ENCODE measurements at places on chromosomes 3 and 15. TPM values are rescaled to one million over a fixed set of nuclear protein-coding genes. Genes with fewer than 3 reads are reported as not detected.

Gene ABHD10
- polyA plus RNA-seq = 57.9 TPM

GRCh38 chr3:46861605-46862368, 1.5 kb downstream of the MYL3 start:
- DNase-seq = no peak

- DNase-seq = no peak
Observed at GRCh38 chr15:53038655-53038941, 248.5 kb upstream of the ONECUT1 start.

DNA sequence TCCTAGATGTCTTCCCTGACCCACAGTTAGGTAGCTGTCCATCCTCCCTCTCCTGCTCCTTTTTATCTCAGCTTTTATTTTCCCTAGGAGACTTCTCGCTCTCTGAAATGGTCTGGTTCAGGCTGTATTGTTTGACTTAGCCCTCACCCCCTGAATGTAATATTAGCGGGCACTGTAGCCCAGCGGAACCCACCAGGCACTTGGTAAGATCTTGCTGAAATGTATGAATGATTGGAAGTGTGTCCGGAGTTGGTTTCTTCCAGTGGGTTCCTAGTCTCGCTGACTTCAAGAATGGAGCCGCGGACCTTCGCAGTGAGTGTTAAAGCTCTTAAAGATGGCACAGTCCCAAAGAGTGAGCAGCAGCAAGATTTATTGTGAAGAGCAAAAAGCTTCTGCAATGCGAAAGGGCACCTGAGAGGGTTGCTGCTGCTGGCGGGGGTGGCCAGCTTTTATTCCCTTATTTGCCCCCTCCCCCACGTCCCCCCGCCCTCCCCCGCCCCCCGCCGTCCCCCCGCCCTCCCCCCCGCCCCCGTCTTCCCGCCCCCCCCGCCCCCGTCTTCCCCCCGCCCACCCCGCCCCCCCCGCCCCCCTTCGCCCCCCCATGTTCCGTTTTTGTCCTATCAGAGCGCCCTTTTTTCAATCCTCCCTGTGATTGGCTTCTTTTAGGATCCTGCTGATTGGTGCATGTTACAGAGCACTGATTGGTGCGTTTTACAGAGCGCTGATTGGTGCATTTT, 694 bp upstream of the EEFSEC start:
- no peak for DNase-seq

GRCh38 chr3:44862226-44862637, 520 bp downstream of the TMEM42 start:
- peak; percentile 27 for DNase-seq

- no peak for DNase-seq
Observed at GRCh38 chr15:100895721-100896120, 16.1 kb downstream of the ALDH1A3 start.

Gene TUSC7
- not detected for polyA plus RNA-seq

Gene ALDH1A2
- 284 TPM for polyA plus RNA-seq

DNA sequence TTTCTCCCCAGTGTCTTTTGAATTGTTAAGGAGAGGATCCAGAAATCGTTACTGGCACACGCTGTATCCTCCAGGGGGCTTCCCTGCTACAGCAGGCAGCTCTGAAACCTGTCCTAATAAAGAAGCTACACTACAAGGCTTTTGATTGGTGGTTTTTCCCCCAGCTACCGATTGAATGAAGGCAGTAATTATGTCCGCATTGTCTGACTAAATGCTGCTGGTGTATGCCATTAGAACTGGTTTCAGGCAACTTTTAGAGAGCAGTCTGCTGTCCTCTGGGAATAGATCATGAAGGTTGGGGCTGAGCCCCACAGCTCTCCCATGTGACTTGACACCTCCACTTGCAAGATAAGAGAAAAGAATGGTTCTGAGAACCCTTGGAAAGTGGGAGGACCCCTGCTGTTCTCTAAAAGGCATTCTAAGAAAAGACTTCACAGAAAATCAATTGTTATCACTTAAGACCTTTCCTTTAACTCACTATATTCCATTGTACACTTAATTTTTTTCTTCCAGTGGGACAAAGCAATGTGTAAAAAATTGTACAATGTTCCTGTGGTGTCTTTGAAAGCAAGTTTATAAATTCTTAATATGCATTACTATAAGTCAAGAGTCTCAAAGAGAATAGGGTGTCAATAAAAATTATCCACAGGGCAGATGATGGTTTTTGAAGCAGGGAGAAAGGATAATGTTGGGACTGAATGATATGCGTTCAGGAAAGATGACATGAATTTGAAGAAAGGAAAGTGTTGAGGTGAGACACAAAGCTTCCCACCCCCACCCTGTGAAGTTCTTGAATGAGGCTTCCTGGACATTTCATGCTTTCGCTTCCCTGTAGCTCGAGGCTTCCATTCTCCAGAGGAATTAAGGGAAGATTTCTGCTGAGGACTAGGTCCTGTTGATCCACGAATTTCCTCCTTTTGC, 53.0 kb upstream of the DAZL start:
- DNase-seq = no peak

DNA sequence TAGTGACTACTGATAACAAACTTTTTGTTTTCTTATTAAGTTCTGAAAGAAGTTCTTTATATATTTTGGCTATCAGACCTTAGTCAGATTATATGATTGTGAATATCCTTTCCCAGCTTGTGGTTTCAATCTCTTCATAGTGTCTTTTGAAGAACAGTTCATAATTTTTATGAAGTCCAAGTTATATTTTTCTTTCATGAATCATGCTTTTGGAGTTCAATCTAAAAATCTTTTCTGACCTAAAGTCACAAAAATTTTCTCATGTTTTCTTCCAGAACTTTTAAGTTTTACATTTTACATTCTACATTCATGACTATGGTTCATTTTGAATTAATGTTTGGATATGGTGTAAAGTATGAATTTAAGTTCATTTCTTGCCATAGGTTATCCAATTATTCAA, 34.2 kb upstream of the OCA2 start:
- DNase-seq = no peak

DNA sequence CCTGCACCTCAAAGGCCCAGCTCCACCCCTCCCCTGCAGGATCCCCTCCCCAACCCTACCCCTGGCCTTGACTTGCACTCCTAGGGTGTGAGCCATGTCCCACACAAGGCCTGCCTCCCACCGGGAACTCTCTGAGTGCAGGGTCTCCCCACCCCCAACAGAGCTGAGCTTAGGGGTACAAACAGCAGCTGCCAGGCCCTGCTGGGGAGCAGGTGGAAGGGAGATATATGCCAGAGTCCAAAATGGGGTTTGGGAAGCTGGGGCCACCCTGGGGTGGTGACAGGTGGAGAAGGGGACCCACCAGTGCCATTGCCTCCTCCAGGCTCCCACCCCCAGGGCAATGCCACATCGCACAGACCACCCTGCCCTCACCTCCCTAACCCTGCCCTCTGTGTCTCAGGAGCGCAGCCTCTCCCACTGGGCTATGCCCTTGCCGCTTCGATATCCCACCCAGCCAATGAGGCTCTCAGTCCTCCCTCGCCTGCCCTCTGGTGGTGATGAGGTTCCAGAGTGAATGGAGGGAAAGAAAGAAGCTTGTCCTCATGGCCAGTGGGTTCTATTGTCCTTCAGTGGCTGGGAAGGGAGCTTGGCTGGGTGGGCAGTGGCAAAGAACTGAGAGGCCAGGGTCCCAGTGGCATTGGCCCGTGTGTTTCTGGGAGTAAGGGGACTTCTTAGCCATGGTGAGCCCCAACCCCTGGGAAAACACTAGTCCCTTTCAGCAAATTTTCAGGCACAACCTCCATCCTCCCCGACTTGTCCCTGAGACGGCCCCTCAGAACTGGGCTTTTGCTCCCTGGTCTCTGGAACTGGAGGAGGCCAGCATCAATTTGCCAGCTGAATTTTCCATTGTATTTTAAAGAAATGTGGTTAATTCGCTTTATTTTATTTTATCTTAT, 46.8 kb downstream of the CYP11A1 start:
- no peak for DNase-seq

DNA sequence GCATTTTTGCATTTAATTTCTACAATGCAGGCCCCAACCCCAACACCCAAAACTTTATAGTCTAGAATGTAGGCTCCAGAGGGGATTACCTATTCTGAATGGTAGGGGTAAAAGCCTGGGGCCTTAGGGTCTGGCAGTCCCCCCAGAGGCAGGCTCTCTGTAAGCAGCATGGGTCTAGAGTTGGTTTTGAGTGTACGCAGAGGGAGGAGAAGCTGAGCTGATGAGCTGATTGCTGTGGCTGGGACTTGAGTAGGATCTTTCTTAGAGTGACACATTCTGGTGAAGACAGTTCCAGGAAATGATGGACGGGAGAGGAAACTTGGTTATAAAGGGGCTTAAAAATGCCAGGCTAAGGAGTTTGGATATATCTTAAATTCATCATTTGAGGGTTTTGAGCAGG, 2.1 kb downstream of the LPP start:
- no peak for DNase-seq

Gene MST1
- 133 TPM for polyA plus RNA-seq

DNA sequence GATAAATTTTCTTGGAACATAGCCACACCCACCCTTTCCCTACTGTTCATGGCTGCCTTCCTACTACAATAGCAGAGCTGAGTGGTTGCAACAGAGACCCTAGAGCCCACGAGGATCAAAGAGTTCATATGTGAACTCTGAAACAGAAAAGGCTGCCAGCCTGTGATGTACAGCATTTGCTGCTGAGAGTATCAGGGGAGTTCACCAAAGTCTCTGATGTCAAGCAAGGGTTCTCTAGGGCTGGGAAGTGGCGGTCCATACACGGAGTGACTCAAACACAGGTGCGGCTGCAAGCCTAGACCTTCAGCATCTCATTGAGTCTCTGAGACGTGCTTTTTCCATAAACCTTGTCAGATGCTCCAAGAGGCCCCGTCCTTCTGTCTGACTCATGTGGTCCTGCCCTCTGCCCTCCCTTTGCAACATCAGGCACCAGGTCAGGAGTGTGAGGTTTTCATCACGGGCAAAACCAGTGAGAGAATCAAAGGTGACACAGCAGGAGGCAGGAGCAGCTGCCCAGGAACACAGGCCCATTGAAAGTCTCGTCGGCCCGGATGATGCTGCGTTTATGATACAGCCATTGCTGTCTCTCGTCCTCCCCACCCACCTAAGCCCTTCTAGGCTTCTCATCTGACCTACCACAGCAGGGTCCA, 42.9 kb downstream of the PCSK6 start:
- DNase-seq = no peak

GRCh38 chr3:134464689-134465365, 21.0 kb downstream of the ANAPC13 start:
- no peak for DNase-seq

- no peak for DNase-seq
Observed at GRCh38 chr3:37189109-37189508, 14.7 kb upstream of the LRRFIP2 start.

DNA sequence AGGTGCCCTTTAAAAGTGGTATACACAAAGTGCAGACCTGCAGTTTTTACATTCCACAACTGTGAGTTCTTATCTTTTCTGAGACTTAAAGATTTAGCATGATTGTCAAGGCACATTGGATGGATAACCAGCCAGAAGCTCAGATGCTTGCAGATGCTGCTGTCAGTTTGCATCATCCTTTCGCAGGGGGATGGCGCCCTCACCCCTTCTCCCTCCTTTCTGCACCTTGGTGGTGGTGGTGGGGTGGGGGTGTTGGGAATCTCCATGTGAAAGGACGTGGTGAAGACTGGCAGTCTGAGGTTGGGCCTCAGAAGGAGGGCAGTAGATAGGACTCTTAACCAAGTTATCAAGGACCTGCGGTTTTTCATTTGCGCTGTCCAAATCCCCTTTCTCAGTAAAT, 309.6 kb upstream of the SEMA6D start:
- no peak for DNase-seq

Gene DLL4
- polyA plus RNA-seq = 5.1 TPM

All from left kidney (tissue), 8 donors.